Cortex of kidney (tissue), 1 donor: ENCODE measurements at places on chromosomes 3 and 15.

GRCh38 chr3:4425707-4426106 is 41.4 kb downstream of the SUMF1 start:
- no peak for DNase-seq

- DNase-seq, result no peak
Observed at GRCh38 chr15:38696790-38697495, 132.3 kb upstream of the RASGRP1 start.

GRCh38 chr3:62873761-62874710 is 1.2 kb downstream of the CADPS start:
- no peak for DNase-seq

- DNase-seq, result no peak
Observed at GRCh38 chr3:138687236-138687635, 78.7 kb downstream of the FAIM start.

DNA sequence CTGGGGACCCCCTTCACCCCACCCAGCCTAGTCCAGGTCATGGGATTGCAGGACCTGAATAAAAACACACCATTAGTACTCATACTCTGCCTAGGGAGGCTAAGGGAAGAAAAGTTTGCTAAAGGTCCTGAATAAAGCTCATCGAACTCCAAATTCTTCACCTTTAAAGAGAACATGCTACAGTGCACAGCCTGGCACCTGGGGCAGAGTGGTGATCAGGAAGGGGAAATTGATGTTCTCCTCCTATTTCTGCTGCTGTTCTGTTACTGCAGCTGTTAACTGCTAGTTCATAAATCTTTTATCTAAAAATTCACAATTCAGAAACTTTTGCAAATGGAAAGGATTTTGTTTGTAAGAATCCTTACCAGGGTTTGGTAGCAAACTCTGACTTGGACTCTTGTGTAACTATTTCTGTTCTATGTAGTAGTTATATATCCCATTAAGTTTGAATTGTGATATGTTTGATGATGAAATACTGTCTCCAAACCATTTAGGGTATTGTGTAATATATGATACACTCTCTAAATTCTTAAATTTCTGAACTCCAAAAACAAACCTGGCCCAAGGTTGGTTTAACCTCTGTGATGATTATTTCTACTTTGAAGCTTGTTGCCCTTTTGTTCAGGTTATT is 27.9 kb downstream of the MCTP2 start:
- no peak for DNase-seq

GRCh38 chr15:66472176-66472999 is 25.2 kb downstream of the SNAPC5 start:
- DNase-seq, result no peak

DNA sequence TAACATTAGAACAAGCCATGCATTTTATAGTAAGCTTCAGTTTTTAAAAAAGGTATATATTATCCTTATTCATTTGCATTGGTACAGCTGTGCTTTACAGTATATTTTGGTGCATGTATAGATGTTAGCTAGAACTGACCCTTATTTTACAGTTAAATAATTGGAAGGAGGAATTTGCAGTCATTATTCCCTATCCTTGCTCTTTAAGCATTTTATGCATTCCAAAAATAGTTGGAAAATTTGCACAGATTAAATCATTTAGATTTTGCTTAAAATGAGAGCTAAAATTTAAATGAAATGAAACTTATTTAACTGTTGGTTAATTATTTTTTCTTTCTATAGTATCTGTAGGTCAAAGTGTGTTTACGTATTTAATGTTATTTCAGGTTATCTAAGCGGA is 667.1 kb downstream of the NAALADL2 start:
- DNase-seq, result no peak

- DNase-seq, result no peak
Observed at GRCh38 chr3:131072099-131072559, 45.5 kb downstream of the NEK11 start.

DNA sequence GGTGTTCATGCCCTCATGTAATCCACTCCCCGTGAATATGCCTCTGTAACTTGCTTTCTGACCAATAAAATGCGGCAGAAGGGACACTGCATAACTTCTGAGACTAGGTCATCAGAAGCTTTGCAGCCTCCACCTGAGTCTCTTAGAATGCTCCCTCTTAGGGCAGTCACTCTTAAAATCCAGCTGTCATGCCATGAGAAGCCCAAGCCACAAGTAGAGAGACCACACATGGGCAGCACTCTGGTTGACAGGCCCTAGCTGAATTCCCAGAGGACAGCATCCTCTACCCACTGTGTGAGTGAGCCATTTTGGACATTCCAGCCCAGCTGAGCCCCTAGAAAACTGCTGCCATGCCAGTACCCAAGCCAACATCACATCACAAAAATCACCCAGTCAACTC is 41.4 kb downstream of the SCAPER start:
- DNase-seq, result no peak

DNA sequence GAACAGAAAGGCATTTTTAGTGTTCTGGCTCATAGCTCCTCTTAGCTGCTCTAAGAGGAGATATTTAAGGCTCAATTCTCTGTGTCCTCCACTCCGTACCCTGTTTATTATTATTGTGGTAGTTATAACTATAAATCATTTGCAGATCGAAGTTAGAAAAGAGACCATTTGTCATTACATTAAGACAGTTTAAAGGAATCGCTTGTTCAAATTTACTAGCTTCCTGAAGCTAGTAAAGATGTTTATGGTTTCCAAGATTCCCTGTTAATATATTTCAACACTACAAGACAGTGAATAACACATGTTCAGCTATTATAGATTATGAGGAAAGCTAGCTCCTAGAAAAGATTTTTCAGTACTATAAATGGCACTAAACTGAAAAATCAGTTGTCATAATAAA is 12.6 kb downstream of the ATXN7 start:
- no peak for DNase-seq

DNA sequence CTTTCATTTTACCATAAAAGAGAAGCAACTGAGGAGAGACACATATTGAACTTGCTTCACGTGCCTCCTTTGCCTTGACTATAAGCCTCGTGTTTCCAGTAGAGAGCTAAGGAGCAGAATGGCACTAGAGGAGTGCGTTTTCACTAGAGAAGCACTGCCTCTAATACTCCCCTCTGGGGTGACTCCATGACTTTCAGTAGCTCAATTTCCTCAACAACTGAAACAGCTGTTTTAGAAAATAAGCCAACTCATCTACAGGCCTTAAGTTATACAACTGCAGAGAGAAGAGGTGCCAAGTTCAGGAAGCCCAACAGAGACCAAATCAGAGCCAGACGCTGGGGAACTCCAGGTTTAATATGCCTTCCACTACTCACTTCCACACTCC is 1.9 kb downstream of the UBP1 start:
- no peak for DNase-seq

- no peak for DNase-seq
Observed at GRCh38 chr3:116445311-116445841, at the start of gene LSAMP. TSS of gene LSAMP (minus strand) at chr3:116445487.

- no peak for DNase-seq
Observed at GRCh38 chr15:66276546-66276945, 16.8 kb upstream of the DIS3L start.

DNA sequence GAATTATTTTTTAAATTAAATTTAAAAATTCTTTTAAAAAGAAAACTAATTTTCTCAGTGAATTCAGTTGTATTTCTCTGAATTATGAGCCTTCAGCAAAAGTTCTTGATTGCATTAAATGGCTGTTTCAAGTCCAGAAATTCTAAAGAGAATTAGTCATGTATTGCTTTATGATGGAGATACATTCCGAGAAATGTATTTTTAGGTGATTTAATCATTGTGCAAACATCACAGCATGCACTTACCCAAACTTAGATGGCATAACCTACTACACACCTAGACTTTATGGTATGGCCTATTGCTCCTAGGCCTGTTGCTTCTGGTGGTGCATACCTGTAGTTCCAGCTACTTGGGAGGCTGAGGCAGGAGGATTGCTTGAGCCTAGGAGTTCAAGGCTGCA is 44.3 kb upstream of the GCNT3 start:
- DNase-seq, result no peak

DNA sequence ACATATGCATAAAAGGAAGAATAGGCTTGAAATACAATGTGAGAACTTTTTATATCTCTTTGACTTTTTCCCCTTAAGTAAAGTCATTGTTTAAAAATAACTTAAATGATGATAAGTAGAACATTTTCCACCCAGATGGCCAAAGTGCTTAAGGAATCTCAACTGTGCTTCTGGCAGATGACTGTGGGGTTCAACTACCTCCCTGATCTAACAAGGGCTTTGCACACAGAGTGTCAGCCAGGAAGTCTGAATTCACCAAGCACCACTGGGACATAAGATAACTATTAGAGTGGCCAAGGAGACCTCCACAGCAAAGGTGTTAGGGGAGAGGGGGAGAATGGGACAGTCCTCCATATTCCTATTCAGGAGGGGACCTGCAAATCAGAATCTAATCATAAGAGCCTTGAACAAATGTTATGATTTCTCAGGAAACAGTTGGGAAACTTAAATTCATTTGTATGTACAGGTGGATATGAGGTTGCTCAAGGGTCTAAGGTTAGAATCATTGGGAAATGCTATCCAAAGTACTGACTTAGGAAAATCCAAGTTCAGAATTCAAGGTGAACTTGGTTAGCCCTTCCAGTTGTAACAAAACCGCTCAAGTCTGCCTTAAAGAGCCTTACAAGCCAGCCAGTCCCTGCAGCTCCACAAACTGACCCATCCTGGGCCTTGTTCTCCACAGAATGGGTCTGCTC is at the start of gene FETUB:
Gene FETUB, plus strand, starts transcription at position 622 of the 695 bp plus-strand sequence. Its CDS starts 62 bp downstream, at position 684.
- DNase-seq, result no peak

DNA sequence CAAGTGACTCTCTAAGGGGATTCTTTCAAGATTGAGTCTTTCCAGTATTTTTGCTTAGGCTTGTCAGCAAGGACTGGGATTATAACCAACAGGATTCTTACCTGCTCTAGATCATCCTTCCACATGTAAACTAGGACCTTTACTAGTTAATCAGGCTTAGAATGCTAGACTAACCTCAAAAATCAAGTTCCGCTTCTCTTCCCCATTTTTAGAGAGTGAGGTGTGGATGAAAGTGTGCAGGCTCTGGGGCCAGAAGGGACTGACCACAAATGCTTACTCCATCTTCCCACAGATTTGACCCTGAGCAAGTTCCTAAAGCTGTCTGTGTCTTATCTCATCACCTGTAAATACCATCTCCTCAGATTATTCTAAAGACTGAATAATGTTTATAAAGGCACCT is 89.5 kb upstream of the IL12A start:
- DNase-seq, result no peak

DNA sequence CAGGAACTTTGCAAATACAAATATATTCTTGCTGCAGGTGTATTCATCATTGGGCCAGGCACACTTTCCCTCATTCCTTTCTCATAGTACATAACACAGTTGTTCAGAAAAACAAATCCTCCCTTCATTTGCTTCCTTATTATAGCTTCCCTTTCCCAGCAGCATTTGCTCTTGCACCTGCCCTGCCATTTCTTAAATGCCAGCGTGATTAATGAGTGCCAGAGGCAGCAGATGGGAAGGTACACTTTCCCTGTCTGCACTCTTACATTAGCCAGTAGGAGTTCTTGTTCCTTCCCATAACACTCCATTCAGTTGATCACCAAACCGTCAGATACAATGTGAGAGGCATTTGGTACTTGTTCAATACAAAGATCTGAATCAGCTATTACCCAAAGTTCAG is 128.5 kb upstream of the GAP43 start:
- no peak for DNase-seq

GRCh38 chr15:79494963-79495755 is 63.0 kb downstream of the MINAR1 start:
- no peak for DNase-seq

GRCh38 chr15:60017538-60018520 is 13.7 kb downstream of the FOXB1 start:
- no peak for DNase-seq

GRCh38 chr15:57503911-57504598 is 87.6 kb upstream of the MYZAP start:
- no peak for DNase-seq

- no peak for DNase-seq
Observed at GRCh38 chr15:56537881-56538280, 72.9 kb upstream of the MNS1 start.

- DNase-seq, result no peak
Observed at GRCh38 chr3:31184261-31185061, 290.0 kb upstream of the GADL1 start.
